ENCODE measurements at places on chromosomes 4 and X.

- DNase-seq, result no peak
These were observed 17.8 kb upstream of the EDNRA start for GRCh38 chr4:147463065-147463464.

GRCh38 chr4:134470544-134470943, 269.0 kb upstream of the PABPC4L start:
- no peak for DNase-seq

- no peak for DNase-seq
These were observed 392.3 kb downstream of the PACRGL start for GRCh38 chr4:21092531-21092930.

- no peak for DNase-seq
These were observed 132.1 kb upstream of the RAPGEF2 start for GRCh38 chr4:158970812-158971211.

- no peak for DNase-seq
These were observed 10.1 kb downstream of the PAPSS1 start for GRCh38 chr4:107709916-107710315.

GRCh38 chr4:131304686-131305085, 1844.4 kb upstream of the PCDH10 start:
- DNase-seq, result no peak

- DNase-seq, result no peak
These were observed 19.7 kb upstream of the ACSL1 start for GRCh38 chr4:184845367-184846021.

DNA sequence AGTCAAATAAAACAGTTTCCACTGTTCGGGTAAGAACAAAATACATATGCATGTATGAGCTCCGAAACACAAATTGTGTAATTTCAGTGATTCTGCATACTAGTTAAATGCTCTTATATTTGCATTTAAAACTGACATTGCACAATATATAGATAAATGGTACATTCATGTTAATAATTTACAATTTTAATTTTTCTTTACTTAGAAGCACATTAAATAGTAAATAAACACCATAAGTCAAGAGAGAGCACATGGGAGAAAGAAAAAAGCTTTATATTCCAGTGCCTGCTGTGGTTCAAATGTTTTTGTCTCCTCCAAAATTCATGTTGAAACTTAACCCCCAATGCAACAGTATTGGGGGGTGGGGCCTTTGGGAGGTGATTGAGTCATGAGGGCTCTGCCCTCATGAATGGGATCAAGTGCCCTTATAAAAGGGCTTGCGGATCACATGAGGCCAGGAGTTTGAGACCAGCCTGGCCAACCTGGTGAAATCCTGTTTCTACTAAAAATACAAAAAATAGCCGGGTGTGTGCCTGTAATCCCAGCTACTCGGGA, 322.9 kb downstream of the BCOR start:
- no peak for DNase-seq

GRCh38 chr4:99853190-99853589, 36.6 kb downstream of the DAPP1 start:
- DNase-seq, result no peak

All from CD4-positive, alpha-beta T cell treated with Interferon alpha-2 for 1 hour (primary cell).